ENCODE measurements at places on chromosomes 7 and 10.

DNA sequence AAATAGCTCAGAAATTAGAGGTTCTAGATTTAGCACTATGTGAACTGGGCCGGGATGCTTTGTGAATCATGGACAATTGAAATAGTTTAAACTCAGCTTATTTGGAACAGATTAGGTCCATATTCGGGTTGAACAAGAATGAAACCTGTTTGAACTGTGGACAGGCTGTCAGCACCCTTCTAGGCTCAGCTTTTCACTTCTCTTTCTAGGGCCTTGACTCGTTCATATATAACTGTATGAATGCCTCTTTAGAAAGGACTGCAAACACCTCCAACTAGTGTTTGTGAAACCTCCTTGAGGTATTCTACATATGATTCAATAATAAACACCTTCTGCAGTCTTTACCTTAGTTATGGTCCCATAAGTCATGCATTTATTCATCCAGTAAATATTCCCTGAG, 115.6 kb downstream of the REEP3 start:
- DNase-seq: no peak

DNA sequence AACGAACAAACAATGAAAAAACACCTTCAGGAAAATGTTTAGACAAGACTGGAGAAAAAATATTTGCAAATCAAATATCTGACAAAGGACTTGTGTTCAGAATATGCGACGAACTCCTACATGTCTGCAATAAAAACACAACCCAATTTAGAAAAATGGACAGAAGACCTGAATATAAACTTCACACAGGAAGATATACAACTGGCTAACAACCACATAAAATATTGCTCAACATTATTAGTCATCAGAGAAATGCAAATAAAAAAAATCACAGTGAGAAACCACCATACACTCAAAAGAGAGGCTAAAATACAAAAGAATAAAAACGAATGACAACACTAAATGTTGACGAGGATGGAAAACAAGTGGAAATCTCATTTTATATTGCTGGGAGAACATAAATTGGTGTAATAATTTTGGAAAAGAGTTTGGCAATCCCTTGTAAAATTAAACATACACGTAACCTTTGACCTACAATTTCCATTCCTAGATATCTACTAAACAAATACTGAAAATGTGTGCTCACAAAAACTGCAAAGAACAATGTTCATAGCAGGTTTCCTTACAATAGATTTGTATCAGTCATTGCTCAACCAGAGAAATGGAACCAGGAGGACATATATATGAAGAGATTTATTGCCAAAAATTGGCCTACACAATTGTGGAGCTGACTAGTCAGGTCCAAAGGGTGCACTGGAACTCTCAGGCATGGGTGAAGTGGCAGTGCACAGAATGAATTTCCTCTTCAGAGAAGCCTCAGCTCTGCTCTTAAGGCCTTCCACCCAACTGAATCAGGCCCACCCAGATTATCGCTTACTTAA, 82.9 kb upstream of the OGDHL start:
- no peak for DNase-seq

DNA sequence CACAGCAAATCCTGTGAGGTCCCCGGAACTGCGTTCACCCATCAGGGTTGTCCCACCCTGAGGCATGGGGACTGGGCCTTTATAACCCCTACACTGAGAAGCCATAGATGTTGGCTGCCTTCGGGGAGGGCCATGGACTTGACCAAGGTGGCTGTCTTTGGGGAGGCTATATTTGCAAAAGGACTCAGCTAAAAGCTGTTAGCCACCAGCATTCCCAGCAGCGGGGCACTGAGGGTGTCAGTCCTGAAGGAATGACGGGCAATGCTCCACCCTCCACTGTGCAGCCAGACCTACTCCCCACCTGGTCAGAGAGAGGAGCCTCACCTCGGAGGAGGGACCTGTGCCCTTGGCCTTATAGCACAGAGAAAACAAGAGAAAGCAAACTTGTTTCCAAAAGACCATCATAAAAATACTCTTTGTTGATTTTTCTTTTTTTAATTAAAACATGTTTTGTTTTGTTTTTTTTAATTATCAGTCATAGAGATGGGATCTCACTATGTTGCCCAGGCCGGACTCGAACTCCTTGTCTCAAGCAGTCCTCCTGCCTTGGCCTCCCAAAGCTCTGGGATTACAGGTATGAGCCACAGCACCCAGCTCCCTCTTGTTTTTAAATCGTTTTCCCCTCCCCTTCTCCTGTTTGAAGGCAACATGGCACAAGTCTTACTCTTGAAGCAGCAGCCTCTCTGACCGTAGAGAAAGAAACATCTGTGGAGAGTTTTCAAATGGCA, 26.7 kb upstream of the CUX1 start:
- DNase-seq: no peak

GRCh38 chr10:34413214-34413613, 401.9 kb downstream of the PARD3 start:
- DNase-seq: no peak

GRCh38 chr7:70790215-70791073, 341.5 kb upstream of the GALNT17 start:
- DNase-seq: no peak
